ENCODE measurements at places on chromosomes 4 and X. TPM values are rescaled to one million over a fixed set of nuclear protein-coding genes. Genes with fewer than 3 reads are reported as not detected.

DNA sequence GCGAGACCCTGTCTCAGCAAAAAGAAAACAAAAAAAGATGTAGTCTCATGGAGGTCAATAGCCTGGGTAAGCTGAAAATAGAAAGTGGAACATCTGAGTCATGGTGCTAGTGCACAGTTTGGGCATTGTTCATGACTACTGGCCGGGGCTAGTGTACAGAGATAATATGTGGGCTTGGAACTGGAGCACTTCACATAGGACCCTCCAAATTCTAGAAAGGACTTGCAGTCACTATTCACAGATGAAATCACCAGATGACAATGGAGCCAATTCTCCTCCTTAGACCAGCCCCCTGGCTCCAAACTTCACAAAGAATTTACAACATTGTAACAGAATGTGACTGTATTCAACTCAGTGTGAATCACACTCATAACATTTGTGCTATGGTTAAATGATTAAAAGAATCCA, 367.8 kb upstream of the SLC7A11 start:
- H3K36me3 ChIP-seq = no peaks in the 10 kb centered on the region
- H3K27ac ChIP-seq = peak overlapping the region; percentile 45
- H3K4me3 ChIP-seq = no peak overlapping the region
- no peaks in the 10 kb centered on the region for H3K27me3 ChIP-seq
- no peak for DNase-seq
- H3K4me1 ChIP-seq = peaks cover 29% of the 10 kb centered on the region

GRCh38 chrX:29257521-29257920, 670.3 kb downstream of the IL1RAPL1 start:
- H3K4me1 ChIP-seq = no peaks in the 10 kb centered on the region
- no peak overlapping the region for H3K27ac ChIP-seq
- H3K27me3 ChIP-seq = peaks cover 12% of the 10 kb centered on the region
- no peak overlapping the region for H3K4me3 ChIP-seq

DNA sequence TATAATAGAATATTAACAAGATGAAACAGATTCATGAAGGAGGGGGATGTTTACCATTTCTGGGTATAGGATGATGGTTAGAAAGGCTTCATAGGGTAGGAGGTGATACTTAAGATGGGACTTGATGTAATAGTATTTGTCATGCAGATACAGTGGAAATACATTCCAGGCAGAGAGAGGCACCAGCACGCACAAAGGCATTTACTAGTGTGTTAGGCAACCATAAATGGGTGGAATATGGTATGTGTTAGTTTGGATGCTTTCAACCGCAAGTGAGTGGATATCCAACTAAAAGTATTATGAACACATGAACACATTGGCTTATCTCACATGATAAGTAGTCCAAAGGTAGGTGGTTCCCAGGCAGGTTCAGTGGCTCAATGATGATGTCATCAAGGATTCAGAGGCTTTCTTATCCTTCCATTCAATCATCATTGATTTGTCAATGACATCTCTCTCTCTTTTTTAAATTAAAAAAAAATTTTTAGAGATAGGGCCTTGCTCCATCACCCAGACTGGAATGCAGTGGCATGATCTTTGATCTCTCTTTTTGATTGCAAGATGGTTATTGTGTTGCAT, 12.7 kb upstream of the STARD8 start:
- no peak overlapping the region for H3K27ac ChIP-seq
- no peaks in the 10 kb centered on the region for H3K4me1 ChIP-seq
- no peaks in the 10 kb centered on the region for H3K36me3 ChIP-seq
- H3K4me3 ChIP-seq = no peak overlapping the region

DNA sequence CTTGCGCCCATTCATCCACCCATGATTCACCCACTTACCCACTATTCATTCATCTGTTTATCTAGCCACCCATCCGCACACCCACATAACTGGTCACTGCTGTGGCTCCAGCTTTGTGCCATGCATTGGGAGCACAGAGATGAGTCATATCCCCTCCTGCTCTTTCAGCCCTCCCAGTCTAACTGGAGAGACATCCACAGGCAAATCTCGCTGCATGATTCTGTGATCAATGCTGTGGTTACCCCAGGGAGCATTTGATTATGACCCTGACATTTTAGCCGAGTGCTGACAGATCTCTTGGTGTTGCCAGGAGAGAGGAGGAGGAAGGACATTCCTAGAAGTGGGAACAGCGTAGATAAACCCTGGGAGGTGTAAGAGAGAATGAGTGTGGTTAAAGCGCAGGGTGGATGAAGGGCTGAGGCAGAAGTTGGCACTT, 10.4 kb upstream of the PORCN start:
- no peaks in the 10 kb centered on the region for H3K27me3 ChIP-seq
- no peak overlapping the region for H3K27ac ChIP-seq
- H3K4me1 ChIP-seq = no peaks in the 10 kb centered on the region
- no peaks in the 10 kb centered on the region for H3K36me3 ChIP-seq
- H3K4me3 ChIP-seq = no peak overlapping the region

DNA sequence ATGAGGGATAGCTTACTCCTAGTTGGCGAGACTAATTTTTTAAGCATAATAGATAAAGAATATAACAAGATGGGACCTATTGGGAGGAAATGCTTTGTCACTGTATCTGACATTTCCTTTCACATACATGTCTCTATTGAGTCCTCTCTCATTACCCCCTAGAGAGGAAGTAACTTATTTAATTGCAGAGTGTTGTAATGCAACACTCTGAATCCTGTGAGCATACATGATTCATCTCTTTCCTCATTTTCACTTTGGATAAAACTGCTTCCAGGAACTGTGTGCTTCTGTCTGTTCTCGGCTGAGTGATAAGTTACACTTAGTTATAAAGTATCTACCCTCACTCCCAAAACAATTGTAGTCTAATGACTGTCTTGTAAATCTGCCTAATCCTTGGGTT, 266.1 kb upstream of the ANXA10 start:
- no peak overlapping the region for H3K27ac ChIP-seq
- no peaks in the 10 kb centered on the region for H3K27me3 ChIP-seq
- H3K36me3 ChIP-seq = no peaks in the 10 kb centered on the region
- DNase-seq = no peak
- H3K4me1 ChIP-seq = no peaks in the 10 kb centered on the region

DNA sequence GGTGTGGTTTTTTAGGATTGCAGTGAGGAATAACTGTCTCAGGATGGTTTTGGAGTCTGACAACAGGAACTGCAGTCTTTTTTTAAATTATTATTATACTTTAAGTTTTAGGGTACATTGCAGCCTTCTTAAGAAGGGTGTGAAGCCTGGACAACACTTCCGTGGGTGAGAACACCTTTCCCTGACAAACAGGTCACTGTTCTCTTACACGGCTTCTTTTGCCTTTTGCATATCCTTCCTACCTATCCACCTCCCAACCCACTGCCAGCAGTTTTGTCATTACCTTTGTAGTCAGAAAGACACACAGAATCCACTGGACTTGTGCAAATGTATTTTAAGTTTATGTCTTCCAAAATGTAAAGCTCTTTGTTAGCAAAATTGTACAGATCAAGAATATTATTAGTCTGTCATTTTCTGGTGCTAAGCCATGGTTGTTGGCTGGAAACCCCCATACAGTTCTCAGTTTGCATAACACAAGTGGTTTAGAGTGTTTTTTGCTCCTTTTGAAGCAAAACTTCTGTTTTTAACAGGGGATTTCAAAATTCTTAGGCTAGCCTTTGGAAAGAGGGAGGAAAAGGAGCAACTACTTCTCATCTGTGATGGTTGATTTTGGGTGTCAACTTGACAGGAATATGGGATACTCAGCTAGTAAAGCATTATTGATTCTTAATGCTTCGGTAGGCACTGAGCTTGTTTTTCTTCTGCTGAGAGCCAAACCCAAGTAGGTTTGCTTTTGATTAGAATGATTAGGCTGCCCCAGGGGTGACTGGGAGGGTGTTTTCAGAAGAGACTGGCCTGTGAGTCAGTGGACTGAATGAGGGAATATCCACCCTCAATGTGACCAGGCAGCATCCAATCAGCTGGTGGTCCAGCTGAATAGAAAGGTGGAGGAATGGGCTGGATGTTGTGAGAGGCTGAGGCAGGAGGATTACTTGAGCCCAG, 29.4 kb upstream of the KLHL2 start:
- no peaks in the 10 kb centered on the region for H3K27me3 ChIP-seq
- H3K4me1 ChIP-seq = no peaks in the 10 kb centered on the region
- H3K4me3 ChIP-seq = no peak overlapping the region
- H3K36me3 ChIP-seq = no peaks in the 10 kb centered on the region
- no peak overlapping the region for H3K27ac ChIP-seq
- DNase-seq = no peak

DNA sequence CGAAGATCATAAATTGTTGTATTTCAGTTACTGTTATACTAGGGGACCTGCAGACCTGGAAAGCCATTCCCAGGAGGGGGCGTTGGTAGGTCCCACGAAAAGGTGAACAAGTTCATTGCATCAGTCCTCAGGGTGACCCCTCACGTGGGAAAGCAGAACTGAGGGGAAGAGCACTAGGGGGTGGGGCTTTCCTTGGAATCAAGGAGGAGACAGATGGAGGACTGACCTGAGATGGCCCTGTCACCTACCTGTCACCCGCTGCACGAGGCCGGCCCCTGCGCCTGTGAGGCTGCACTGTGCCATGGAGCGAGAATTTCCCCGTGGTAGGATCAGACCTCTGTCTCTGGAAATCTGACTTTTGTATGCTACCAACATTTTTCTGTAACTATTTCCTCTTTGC, 41.8 kb upstream of the CLDN24 start:
- no peak overlapping the region for H3K4me3 ChIP-seq
- H3K27me3 ChIP-seq = no peaks in the 10 kb centered on the region
- no peaks in the 10 kb centered on the region for H3K36me3 ChIP-seq
- no peak for DNase-seq
- H3K4me1 ChIP-seq = 0 out of 2 replicates have a peak, but pooled peaks cover 7% of the 10 kb centered on the region

DNA sequence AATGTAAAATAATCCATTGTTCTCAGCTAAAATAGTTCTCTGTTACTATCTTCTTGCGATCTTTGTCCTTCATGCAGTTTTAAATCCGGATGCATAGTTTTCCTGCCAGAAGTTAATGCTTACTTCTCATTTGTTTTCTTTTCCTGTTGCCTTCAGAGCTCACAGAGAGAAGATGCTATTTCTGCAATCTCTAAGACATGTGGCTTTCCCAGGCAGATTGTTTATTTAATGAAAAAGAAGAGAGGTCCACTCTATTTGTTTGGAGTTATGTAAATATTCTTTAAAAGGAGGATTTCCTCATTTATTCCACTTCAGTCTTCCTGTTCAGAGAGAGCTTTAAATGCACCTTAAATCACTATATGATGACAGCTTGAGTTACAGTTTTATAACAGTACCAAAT, 39.3 kb upstream of the HPGD start:
- no peak overlapping the region for H3K4me3 ChIP-seq
- no peak overlapping the region for H3K27ac ChIP-seq
- no peaks in the 10 kb centered on the region for H3K4me1 ChIP-seq
- H3K36me3 ChIP-seq = no peaks in the 10 kb centered on the region
- no peak for DNase-seq

- H3K4me1 ChIP-seq = no peaks in the 10 kb centered on the region
- DNase-seq = no peak
- no peaks in the 10 kb centered on the region for H3K27me3 ChIP-seq
- no peaks in the 10 kb centered on the region for H3K36me3 ChIP-seq
- no peak overlapping the region for H3K4me3 ChIP-seq
- H3K27ac ChIP-seq = no peak overlapping the region
Observed at GRCh38 chrX:30275498-30275897, 28.6 kb downstream of the MAGEB1 start.

Gene SPIN2B
- 16.9 TPM for polyA plus RNA-seq

Gene DTHD1
- polyA plus RNA-seq = not detected

Gene SLC34A2
- polyA plus RNA-seq = not detected

Gene BEND2
- polyA plus RNA-seq = not detected

Gene HGFAC
- 0.37 TPM for polyA plus RNA-seq

Gene FOXR2
- 6.3 TPM for polyA plus RNA-seq

Data from SK-N-SH (cell line).